ENCODE measurements at places on chromosomes 16 and 17.

DNA sequence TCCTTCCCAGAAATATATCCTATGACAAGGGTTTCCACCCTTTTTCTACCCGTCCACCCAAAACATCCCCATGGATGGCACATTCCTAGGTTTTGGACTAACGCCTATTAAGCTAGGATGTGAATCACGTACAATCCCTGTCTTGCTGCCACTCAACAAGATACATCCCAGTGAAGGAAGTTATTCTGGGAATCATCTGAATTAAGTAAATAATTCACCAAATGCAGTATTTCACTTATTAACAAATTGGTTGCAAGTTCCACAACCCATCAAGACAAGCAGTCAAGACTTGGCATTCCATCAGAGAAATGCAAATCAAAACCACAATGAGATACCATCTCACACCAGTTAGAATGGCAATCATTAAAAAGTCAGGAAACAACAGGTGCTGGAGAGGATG, 32.1 kb downstream of the ASPA start:
- DNase-seq, result no peak

- DNase-seq, result no peak
Observed at GRCh38 chr16:18792836-18793433, 2.8 kb upstream of the RPS15A start.

DNA sequence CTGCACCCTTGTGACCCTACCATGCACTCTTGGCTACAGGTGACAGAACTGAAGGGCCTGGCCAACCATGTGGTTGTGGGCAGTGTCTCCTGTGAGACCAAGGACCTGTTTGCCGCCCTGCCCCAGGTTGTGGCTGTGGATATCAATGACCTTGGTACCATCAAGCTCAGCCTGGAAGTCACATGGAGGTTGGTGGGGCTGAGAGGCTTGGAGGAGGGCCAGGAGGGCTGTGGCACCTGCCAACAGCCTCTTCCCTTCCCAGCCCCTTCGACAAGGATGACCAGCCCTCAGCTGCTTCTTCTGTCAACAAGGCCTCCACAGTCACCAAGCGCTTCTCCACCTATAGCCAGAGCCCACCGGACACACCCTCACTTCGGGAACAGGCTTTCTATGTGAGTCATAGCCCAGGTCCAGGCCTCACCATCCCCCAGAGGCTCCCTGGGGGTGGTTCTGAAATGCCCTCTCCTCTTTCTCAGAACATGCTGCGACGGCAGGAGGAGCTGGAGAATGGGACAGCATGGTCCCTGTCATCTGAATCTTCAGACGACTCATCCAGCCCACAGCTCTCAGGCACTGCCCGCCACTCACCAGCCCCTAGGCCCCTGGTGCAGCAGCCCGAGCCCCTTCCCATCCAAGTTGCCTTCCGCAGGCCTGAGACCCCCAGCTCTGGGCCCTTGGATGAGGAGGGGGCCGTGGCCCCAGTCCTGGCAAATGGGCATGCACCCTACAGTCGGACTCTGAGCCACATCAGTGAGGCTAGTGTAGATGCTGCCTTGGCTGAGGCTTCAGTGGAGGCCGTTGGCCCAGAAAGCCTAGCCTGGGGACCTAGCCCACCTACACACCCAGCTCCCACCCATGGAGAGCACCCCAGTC, 13.0 kb downstream of the RIPOR1 start:
- no peak for DNase-seq

- DNase-seq, result no peak
Observed at GRCh38 chr16:73692861-73693260, 603.8 kb upstream of the PSMD7 start.

GRCh38 chr16:89410322-89410721, 80.0 kb downstream of the ANKRD11 start:
- DNase-seq, result no peak

GRCh38 chr17:49450735-49451134, 36.1 kb upstream of the PHB1 start:
- no peak for DNase-seq

DNA sequence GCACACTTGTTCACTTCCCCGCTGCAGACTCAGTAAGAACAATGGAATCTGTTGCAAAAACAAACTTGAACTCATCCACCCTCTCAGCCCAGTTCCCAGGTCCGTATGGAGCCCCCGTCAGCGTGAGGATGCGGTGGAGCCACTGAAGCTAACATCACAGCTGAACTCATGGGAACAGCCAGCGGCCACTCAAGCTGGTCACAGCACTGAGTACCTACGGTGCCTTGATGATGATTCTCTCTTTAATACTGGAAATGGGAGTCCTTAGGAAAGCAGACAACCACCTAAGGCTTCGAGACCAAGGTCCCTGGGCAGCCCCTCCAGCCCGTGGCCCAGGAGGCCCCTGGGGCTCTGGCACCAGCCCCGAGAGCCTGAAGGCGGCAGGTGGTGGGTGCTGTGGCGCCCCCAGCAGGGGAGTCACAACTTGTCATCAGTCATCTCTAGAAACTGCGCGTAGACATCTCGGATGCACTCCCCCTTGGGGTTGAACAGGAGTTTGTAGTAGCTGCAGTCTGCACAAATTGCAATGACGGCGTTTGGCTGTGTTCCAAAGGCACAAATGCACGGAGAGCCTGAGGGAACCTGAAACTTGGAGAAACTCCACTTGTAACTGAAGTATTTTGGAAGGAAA, 31.0 kb upstream of the RHOT1 start:
- peak; percentile 29 for DNase-seq

GRCh38 chr16:11374255-11374654, 29.0 kb downstream of the RMI2 start:
- DNase-seq, result no peak

DNA sequence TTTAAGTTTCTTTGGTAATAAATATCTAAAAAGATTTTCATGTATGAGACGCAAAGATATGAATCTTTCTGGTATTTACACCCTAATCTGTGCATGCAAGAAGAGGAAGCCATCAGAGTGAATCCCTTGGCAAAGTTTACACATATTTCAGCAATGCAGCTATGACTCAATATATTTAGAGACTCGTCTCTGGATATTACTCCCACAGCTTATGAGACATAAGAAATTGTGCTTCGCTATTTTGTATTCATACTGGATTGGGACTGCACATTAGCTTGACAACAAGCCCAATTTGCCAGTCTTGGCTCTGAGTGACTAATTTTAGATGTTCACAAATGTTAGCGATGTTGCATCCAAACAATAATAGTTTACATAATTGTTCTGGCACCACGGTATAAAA, 532.0 kb downstream of the CDH11 start:
- peak; percentile 57 for DNase-seq

DNA sequence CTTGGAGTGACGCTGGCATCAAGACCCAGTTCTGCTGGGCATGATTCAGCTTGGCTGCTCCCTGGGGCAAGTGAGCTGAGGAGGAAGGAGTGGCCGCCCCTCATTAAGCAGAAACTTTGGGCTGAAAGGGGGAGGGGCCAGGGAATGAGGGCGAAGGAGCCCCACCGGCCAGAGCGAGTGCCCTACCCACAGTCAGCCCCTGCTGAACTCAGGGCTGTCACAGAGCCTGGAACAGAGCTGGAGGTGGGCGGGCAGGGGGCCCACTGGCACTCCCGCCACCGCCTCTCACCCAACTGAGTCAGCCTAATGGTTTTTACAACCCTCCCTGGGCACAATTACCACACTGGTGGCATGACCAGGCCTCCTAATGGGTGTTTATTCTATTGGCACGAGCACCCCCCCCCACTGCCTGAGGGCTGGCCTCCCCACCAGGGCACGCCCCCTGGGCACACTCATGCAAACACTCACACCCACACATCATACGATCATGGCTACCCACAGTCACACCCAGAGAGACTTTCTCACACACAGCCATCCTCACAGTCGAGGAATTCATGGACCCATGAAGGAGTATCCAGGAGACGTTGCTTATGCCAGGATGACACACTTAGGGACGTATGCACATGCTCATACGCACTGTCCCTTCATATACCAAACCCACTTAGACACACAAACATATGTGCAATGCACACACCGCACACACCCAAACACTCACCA, 19.2 kb downstream of the UNC119 start:
- no peak for DNase-seq

DNA sequence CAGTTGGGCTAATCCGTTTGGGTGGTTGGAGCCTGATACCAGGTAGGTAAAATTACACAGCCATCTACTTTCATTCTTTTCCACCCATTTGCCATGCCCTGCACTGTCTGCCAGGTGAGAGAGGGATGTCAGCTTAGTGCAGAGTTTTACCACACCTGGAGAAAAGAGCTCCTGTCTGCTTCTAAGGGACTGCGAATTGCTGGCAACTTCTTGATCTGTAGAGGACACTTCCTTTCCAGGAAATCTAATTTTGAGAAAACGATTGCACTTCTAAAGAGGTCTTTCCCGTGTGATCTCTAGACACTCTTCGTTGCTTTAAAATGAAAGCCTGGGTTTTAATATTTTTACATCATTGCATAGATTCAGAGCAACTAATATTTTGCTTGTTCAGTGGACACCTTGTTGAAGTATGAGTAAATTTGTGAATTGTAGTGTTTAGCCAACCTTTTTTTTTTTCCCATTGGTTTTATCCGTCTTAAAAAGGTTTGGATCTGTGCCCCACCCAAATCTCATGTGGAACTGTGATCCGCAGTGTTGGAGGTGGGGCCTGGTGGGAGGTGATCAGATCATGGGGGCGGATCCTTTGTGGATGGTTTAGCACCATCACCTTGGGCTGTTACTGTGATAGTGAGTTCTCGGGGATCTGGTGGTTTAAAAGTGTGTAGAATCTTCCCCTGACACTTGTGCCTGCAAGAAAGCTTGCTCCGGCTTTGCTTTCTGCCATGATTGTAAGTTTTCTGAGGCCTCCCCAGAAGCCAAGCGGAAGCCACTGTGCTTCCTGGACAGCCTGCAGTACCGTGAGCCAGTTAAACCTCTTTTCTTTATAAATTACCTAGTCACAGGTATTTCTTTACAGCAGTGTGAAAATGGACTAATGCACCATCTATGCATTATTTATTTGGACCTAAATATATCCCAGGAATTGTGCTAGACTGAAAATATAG, 104.6 kb downstream of the PRKCA start:
- DNase-seq, result no peak

- peak; percentile 26 for DNase-seq
Observed at GRCh38 chr17:41962768-41963434, 3.7 kb upstream of the CNP start.

DNA sequence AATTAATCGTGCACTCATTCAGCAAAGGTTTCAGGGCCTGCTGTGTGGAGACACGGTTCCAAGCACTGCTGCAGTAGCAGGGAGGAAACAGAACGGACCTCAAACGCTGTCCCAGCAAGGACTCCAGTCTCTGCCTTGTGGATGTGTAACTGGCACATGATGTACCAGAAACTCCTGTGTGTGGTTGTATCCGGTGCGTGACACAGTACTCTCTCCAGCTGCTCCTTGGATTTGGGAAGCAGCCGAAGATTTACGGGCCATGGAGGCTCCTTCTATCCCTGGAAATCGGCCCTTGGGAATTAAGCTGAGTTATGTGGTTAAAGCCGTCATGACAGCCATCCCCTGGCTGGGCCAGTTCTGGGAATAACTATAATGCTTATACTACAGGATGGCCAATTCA, 8.5 kb upstream of the ANKRD11 start:
- peak; percentile 94 for DNase-seq

GRCh38 chr17:70313086-70313852, 143.9 kb downstream of the KCNJ2 start:
- peak; percentile 55 for DNase-seq

- no peak for DNase-seq
Observed at GRCh38 chr17:39156491-39156890, 5.1 kb upstream of the PLXDC1 start.

DNA sequence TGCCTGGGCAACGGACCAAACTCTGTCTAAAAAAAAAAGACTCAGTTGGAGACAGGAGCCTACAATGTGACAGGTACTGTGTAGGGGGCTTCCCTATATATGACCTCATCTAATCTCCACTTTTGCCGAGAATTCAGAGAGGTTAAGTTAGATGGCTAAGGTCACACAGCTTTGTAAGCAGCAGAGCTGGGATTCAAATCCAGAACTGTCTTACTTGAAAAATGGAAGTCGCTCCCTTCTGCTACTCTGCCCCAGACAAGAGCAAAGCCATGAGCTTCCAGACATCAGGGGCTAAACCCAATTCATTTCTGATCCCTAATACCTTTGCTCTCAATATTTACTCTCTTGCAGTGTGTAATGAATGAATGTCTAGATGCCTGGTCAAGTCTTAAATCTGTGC, 41.5 kb upstream of the ABCC12 start:
- no peak for DNase-seq

- peak; percentile 60 for DNase-seq
Observed at GRCh38 chr16:57386381-57386951, 14.2 kb downstream of the CX3CL1 start.

DNA sequence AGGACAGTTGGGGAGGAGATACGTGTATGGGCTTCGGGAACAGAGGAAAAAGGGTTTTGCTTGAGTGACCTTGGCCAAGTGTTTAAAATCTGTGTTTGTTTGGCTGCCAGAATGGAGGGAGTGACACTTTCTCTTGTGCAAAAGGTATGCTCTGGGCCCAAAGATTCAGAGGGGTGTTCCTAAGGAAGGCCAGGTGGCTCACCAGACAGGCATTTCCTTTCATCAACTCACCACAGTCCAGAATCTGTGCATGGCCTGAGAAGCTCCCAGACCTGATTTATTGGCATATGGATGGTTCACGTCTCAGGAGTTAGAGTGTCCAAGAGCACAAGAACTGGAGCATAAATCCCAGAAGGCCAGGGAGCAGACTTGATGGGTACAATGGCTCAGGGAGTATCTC, 53.4 kb upstream of the NLK start:
- no peak for DNase-seq

GRCh38 chr17:37490638-37491614, 1.2 kb downstream of the DUSP14 start:
- DNase-seq, result peak; percentile 84

DNA sequence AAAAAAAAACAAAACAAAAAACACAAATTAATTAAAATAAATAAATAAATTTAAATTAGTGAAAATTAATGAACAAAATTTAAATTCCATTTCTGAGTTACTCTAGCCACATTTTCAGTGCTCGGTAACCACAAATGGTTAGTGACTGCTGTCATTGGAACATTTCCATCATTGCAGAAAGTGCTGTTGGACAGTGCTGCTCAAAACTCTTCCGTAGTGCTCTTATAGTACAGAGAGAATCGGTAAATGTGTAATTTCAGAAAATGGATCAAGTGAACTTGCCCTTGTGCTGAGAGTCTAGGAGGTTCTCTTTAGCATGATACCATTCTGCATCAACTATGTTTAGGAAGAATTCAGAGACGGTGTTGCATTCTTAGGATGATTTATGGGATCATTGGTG, 23.7 kb downstream of the ZNRF1 start:
- DNase-seq, result no peak

GRCh38 chr16:70594569-70594968, 51.8 kb upstream of the IL34 start:
- DNase-seq, result no peak

All from stromal cell of bone marrow (primary cell).